ENCODE measurements at places on chromosomes 16 and 17. TPM values are rescaled to one million over a fixed set of nuclear protein-coding genes. Genes with fewer than 3 reads are reported as not detected.

The CDH3 gene
- total RNA-seq: not detected

The HBQ1 gene
- not detected for total RNA-seq

The CNTNAP4 gene
- total RNA-seq: not detected

The FOXN1 gene
- not detected for total RNA-seq

The NDE1 gene
- 123 TPM for total RNA-seq

The ACSM3 gene
- 7.3 TPM for total RNA-seq

The KLHL10 gene
- total RNA-seq: not detected

The PPY gene
- not detected for total RNA-seq

The CCL13 gene
- total RNA-seq: not detected

The LYRM1 gene
- total RNA-seq: 35.1 TPM

Data from CD8-positive, alpha-beta memory T cell (primary cell).